Activated CD8-positive, alpha-beta T cell treated with anti-CD3 and anti-CD28 coated beads for 36 hours (primary cell): ENCODE measurements at places on chromosomes 12 and 14. TPM values are rescaled to one million over a fixed set of nuclear protein-coding genes. Genes with fewer than 3 reads are reported as not detected.

DNA sequence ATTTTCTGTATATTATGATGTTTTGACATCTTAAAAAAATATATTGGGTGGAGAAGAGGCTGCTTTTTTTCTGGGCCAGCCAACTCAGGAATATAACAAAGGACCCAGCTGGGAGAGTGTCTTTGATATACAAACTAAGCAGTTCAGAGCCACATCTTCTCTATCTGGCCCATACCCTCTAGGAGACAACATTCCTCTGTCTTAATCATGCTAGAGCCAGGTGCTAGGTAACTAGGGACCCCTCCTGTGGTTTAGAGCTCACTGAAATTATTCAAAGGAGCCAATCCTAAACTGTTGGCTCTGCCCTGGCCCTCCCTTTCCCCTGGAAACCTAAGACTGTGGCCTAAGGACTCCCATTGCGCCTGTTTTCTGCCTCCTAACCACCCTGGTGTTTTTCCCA is 193.1 kb upstream of the DIO2 start:
- no peak for DNase-seq

DNA sequence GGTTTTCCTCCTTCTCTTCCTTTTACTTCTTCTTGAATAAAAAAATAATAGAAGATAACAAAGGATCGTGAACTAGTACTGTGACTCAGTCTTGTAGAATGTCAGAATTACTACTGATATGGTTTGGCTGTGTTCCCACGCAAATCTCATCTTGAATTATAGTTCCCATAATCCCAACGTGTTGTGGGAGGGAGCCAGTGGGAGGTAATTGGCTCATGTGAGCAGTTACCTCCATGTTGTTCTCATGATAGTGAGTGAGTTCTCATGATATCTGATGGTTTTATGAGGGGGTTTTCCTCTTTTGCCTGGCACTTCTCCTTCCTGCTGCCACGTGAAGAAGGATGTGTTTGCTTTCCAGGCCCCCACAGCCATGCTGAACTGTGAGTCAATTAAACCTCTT is 549.6 kb downstream of the DIO2 start:
- DNase-seq, result no peak

DNA sequence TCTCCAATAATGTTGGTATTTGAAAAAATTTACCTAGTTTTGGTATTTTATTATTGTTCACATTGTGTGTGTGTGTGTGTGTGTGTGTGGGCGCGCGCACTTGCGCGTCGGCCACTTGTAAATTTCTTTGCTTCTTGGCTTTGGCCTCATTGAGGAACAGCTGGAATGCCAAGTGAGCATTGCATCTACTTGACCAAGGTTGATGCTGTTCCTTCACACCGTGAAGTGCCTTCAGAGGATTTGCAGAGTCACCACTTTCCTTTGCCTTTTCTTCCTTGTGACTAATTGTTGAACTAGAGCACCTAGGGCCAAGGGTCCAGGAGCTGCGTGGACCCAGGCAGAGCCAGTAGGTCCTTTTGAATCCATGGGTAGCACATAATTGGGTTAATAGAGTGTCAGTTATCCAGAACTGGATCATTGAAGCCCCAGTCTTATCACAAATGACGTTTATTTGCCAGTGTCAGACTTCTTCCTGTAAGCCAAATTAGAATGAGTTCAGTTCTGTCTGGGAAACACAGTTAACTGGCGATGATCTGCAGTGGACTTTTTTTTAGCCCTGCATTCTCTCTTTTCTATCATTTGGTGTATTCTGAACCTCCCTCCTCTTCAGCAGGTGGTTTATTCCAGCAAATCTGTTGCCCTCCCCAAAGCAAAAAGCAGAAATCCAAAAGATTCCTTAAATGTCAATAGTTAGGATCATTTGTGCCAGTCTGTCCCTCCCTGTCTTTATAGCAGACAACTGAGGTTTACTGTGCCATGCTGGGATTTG is 2.6 kb downstream of the PPP2R5C start:
- no peak for DNase-seq

DNA sequence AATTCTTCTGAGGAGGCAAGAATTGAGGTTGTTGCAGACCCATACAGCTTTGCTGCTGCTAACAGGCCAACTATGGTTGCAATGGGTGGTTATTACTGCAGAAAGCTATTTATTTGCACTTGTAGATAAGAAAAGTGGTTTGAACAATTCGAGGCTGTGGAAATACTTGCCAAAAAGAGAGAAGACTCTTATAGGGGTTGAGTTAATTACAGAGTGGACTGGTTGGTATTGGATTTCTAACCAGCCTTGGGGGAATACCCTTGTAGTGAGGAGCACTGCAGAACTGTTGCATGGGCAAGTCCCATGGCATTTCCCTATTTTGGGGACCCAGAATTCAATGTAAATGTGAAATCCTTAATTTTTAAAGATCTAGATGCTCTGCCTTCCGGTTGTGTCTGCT is 120.5 kb downstream of the KCNMB4 start:
- no peak for DNase-seq

Gene SERPINA3
- total RNA-seq, result not detected

Gene RNASE3
- total RNA-seq, result not detected

Gene MLH3
- total RNA-seq, result 29.0 TPM
